ENCODE measurements at places on chromosomes 5 and 9.

DNA sequence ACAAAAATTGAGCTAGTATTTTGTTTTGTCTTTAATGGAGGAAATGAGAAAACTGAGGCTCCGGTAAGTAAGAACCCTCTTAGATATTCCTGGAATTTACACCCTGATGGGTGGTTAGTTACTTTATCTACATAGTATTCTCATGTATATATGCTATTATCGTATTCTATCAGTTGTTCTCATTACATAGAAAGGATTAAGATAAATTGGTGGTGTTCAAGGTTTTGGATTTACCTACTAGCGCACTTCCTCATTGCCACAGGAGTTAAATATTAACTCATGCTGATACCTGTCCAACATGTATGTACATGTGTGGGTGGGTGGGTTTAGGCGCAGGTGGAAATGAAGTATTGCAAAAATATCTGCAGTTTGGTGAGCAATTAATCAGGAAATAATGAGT, 61.1 kb upstream of the IFNE start:
- no peak for DNase-seq

GRCh38 chr9:111683392-111683791, 22.0 kb downstream of the GNG10 start:
- no peak for DNase-seq

GRCh38 chr5:10778179-10778910, 17.3 kb upstream of the DAP start:
- no peak for DNase-seq

DNA sequence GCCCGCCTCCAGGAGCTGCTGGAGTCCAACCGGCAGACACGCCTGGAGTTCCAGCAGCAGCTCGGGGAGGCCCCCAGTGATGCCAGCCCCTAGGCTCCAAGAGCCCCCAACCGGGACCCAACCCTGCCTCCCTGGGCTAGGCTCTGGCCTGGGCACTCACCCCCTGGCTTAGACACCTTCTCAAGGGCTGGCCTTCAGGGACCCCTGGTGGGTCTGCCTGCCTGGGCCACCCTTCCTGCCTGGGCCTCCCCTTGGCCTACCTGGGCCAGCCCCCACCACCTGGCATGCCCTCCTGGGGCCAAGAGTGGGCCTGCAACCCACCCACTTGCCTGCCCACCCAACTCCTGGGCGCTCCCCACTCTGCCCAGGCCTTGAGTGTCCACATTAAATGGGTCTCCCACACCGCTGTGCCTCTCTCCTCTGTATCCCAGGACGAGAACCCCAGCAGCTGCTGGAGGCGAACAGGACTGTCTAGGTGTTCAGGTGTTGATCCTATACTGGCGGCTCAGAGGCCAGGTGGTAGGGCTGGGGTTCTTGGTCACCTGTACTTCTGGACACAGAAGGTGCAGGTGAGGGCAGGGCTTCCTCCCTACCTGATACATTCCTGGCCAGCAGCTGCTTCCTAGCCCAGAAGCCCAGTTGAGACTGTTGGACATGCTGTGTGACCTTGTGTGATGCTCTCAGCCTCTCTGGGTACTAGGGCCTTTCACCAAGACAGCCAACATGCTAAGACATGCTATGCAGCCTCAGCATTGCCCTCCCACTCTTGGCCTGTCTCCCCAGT, 3.6 kb downstream of the BBLN start:
- DNase-seq = no peak

- no peak for DNase-seq
Measured at GRCh38 chr5:175418251-175418650, 25.7 kb downstream of the DRD1 start.

GRCh38 chr9:105535920-105536668, 21.8 kb upstream of the FKTN start:
- DNase-seq = no peak

- DNase-seq = no peak
Measured at GRCh38 chr9:126169736-126170135, 156.9 kb upstream of the MVB12B start.

- no peak for DNase-seq
Measured at GRCh38 chr9:124248960-124249359, 8.8 kb upstream of the NEK6 start.

DNA sequence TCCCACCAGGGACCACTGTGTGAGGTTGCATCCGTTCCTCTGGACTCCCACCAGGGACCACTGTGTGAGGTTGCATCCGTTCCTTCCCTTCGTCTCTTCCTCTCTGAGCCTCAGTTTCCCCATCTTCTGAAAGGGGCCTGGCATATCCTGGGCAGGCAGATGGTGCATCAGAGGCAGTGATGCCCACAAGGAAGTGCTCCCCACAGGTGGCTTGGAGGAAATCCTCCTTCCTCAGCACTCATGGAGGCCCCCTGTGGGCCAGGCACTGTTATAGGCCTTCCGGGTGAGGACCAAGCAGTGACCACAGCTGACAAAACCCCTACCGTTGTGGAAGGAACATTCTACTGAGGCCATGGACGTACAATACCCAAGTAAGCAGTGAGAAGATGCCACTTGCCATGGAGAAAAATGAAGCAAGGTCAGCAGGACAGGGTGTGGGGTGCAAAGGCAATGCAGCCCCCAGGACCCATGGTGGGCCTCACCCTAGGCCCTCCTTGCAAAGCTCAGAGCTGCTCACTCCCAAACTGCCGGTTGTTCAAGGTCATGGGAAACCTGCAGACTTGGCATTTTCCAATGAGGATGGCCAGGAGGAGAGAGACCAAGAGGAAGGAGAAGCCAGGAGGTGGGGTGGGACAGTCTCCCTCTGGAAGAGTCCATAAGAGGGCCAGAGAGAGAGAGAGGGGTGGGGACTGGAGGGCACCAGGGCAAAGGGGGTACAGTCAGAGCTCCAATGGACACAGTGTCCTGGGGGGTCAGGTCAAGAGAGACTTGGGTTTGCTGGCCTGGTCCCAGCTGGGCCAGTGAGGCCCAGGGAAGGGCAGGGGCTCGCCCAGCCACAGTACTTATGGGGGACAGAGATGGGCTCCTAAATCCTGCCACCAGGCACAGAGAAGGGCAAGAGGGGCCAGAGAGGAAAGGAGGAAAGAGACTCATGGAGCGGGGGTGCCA, 51.1 kb downstream of the C9orf50 start:
- DNase-seq = no peak

DNA sequence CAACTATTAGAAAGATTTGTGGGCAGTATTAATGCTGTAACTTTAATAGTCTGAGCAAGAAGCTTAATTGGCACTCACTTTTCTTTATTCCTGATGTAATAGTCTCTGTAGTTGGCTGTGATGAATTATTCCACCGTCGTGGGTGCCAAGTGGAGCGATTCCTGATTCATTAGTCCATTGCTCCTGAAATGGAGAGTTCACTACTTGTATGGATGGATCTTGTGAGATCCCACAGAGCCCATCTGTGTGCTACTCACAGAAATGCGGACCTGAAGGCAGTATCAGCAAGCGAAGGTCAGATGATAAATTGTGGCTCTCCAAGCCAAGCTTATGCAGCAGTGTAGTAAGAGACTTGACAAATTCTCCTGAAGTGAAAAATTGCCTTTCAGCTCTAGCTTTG, 212.2 kb downstream of the CHSY3 start:
- no peak for DNase-seq

DNA sequence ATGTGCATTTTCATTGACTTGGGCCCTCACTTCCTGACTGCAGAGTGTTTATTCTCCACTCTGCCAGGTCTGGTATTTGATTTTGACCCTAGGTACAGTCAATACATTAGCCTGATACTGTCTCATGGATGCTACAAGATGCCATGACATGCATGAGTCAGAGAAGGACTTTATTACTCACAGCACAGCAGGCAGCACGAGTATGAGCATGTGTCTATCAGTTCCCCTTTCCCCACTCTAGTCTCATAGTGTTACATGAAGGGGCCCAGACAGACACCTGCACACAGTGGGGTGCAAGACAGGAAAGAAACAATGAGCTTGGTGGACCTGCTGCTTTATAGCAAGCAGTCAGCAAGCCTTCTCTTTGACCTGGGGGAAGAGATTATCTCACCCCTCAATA, 19.6 kb downstream of the ITGA2 start:
- no peak for DNase-seq
